ENCODE measurements at places on chromosomes 16 and 17.
A peak's percentile ranks its signal among the peaks of the same experiment; 100 is the strongest.

GRCh38 chr16:15803618-15804017 lies 53.2 kb downstream of the MYH11 start:
- no peak for DNase-seq

- no peak for DNase-seq
Measured at GRCh38 chr17:79864617-79865250, 25.5 kb upstream of the CBX4 start.

DNA sequence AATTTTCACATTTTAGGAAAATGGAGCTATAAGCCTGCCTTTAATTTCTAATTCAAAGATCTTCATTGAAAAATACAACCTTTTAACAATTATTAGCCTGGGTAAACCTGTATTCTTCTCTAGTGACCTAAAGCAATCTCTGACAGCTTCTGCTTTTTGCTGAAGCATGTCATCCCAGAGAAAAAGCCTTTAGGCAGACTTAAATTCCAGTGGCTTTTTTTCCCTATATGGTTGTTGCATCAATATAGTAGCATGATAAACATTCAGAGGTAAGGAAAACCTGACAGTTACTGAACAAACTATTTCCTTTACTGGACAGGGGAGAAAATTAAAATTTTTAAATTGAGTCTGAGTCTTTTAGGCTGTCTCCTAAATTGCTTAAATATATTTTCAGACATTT lies 7.8 kb upstream of the EVI2A start:
- no peak for DNase-seq

DNA sequence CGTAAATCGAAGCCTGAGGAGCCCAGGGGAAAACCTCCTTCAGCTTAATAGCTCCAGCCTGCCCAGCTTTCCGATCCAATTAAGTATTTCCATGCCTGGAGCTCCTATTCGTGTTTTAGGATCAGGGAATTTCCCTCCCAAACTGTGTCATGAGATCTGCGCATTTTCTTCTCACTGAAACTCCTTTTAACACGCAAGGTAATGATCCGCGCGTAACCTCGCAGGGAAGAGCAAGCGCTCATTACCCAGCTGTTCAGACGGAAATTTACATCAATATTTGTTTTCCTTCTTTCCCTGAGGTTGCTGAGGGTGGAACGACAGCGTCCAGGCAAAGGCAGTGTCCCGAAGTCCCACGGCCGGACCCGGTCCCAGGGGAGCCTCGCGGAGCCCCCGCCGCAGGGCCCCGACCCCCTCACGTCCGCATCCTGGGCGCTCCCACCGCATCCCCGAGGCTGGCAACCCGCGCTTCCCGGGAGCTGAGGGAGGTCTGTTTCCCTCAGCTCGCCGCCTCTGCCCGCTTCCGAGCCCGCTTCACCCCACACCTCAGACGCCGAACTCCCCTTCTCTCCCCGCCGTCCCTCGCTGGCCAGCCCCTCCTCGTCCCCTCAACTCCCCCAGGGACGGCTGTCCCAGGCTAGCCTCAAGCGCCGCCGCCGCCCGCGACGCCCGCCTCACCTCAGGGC lies 415 bp downstream of the ABCA5 start:
- DNase-seq = peak; percentile 48

DNA sequence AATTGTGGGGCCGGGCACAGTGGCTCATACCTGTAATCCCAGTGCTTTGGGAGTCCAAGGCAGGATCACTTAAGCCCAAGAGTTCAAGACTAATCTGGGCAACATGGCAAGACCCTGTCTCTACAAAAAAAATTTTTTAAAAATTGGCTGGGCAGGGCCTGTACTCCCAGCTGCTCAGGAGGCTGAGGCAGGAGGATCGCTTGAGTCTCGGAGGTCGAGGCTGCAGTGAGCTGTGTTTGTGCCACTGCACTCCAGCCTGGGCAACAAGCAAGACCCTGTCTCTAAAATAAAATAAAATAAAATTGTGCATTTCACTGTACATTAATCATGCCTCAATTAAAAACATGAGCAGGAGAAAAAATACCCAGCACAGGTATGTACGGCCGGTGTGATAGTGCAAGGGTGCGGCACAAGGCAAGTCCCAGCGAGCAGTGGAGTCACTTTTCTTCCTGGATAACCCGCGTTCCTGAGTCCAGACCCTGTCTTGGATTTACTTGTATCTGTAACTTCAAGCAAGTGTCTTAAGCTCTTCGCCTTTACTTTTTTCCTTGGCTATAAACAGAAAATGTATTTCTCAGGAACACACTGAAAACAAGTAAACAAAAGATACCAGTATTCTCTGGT lies 11.4 kb downstream of the ZDHHC7 start:
- DNase-seq = no peak

DNA sequence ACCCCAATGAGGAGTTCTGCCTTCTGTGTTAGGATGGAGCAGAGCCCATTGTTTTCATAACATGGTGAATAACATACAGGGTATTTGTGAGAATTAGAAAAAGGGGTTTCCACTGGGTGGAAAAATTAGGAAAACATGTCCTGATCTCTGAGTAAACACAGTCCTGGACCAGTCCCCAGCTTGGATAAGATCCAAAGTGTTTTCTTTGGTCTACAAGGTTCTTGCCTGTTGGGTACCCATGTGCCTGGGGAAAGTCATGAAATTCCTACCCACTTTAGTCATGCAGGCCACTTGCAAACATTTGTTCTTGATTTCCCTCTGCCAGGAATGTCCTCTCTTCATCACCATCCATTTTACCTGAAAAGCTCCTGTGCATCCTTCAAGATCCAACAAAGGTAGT lies 164.8 kb upstream of the DYNLRB2 start:
- no peak for DNase-seq

GRCh38 chr16:24135624-24136565 lies 120.2 kb upstream of the CACNG3 start:
- no peak for DNase-seq

DNA sequence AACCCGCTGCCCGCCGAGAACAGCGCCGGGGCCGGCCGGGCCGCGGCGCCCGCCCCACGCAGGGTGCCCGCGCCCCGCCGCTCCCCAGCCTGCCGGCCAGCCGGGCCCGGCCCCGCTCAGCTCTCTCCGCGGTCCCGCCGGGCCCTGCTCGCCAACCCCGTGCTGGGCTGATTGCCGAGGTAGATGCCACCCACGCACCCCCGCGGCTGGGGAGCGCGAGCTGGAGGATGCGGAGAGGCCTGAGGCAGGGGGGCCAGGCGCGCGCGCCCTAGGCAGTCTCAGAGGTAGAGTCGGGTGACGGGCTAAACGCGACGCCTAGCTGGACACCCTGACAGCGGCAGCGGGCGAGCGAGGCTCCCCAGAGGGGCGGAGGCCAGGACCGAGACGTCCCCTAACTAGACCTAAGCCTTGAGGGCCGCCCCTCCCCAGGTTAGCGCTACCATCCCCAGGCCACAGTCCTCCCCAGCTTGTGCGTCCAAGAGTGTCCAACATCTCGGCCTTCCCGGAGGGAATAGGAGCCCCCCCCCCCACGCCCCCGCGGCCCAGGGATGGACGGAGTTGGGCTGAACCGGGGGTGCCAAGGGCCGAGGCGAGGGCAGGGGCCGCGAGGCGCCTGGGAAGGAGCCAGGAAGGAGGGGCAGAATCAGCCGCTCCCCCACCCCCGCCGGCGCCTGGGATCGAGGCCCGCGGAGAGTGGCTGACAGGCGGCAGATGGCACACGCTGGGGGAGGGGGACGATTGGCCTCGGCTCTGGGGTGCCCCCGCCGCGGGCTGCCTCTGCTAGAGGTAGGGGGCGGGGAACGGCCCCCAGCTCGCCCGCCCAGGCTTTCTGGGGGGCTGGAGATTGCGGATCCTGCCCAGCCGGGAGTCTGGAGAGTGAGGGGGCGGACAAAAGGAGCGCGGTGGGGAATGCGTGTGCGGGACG lies 2.5 kb upstream of the ZNF423 start:
- DNase-seq = peak; percentile 83

DNA sequence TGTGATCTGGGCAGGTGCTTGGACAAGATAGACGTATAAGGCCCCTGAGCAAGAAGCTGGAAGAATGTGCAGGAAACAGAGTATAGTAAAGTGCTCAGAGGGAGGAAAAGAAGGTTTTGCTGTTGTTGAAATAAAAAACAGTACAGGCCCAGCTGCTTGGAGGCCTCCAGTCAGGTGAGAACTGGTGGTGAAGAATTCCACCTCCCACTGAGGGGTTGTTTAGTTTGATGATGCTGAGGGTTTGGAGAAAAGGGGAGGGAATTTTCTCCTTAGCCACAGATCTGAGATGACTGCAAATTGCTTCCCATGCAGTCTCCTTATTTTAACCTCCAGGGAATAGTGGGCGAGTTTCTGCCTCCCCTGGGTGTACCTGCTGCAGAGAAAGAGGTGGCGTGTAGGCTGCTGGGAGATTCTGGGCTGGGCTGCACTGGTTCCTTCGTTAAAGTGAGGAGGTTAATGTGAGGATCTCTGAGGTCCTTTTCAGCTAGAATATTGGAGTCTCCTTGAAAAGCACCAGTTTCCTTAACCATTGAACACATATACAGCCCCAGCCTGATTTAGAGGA lies 25.8 kb downstream of the SMPD3 start:
- no peak for DNase-seq

GRCh38 chr17:21210411-21211076 lies 3.4 kb downstream of the TMEM11 start:
- DNase-seq = no peak

GRCh38 chr17:70691150-70691549 lies 521.8 kb downstream of the KCNJ2 start:
- no peak for DNase-seq

GRCh38 chr16:19840524-19841110 lies 44.0 kb downstream of the GPRC5B start:
- no peak for DNase-seq

- DNase-seq = no peak
Measured at GRCh38 chr16:57358527-57359095, at the start of gene CCL22. Gene CCL22 (plus strand): TSS chr16:57358783. CDS start chr16:57358817, 34 bp downstream.

DNA sequence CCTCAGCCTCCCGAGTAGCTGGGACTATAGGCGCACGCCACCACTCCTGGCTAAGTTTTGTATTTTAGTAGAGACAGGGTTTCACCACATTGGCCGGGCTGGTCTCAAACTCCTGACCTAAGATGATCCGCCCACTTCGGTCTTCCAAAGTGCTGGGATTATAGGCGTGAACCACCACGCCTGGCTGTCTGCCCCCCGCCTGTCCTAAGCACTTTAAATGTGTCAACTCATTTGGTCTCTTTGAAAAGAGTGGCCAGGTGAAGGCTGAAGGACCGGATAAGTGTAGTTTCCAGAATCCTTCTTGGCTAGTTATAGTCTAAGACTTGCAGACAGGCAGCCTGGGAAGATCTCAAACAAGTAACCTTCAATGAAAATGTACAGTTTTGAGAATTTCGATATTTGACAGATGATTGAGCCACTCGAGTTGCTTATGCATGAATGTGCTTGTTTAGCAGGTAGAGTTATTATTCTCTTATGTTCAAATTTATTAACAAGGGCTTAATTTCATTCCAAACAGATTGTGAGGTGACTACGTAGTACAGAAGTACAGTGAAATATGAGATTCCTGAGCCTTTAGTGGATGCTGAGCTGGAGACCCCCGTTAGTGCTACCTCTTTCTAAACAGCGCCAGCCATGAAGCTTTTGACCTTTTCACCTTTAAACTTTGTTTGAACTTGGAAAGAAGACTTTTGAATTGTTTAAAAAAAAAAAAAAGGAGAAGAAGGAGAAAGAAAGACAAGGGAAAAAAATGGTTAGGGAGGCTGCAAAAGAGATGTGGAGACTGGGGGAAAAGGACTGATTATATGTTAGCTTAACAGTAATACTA lies 164.4 kb upstream of the TBX2 start:
- no peak for DNase-seq

- DNase-seq = no peak
Measured at GRCh38 chr17:50502301-50502990, 5.8 kb upstream of the MYCBPAP start.

- DNase-seq = no peak
Measured at GRCh38 chr16:67865318-67865717, 7.5 kb upstream of the EDC4 start.

GRCh38 chr16:12188935-12189249 lies 212.4 kb downstream of the SNX29 start:
- DNase-seq = no peak

DNA sequence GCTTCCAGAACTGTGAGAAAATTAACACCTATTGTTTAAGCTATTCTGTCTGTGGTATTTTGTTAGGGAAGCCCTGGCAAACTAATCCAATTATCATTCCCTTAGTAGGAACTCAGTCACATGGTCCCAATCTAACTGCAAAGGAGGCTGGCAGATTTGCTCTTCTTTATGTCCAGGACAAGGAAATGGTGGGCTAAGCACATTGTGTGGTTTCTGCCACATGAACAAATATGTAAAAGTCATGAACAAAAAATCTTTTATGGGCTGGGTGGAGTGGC lies 278.6 kb upstream of the RPL38 start:
- DNase-seq = no peak

DNA sequence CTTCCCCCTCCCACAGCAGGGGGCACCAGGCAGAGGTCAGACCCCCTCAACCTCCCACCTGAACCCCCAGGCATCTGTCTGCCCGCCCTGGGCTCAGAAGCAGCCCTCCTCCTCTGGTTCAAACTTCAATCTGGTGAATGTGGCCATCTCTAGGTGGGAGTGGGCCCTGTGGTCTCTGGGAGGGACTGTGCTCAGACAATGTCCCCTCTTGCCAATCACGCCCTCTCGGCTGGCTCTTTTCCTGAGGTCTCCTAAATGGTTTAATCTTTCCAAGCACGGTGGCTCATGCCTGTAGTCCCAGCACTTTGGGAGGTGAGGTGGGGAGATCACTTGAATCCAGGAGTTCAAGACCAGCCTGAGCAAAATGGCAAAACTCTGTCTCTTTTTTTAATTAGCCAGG lies 15.2 kb downstream of the LITAF start:
- no peak for DNase-seq

DNA sequence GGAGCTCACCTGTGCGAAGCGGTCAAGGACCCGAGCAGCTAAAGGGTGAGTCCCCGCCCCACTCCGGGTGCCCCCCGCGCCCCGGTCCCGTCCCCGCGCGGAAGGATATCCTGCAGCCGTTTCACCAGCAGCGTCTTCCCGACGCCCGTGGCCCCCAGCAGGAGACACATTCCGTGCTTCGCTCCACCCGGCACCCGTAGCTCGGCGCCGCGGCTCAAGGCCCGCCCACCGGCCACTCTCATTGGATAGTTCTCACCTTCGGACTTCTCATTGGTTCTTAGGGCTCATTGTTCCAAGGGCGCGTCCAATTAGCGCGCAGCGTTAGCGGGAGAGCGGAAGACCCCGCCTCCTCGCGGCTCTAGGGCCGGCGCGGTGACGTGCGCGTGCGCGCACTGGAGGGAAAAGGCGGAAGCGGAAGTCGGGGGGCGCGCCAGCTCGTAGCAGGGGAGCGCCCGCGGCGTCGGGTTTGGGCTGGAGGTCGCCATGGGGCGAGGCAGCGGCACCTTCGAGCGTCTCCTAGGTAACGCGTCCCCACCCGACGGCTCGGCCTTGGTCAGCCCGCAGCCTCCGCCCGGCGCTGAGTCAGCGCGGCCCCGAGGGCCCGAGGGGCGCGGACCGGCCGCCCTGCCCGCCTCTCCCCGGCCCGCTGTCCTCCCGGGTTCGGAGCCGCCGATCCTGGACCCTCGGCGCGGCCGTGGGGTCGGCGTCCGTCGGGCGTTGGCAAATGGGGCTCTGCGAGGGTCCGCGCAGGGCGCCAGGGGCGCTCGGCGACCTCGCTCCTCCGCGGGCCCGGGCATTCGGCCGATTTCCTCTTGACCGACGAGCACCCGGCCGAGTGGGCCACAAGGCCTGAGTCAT lies at the start of the genes ARL16 and HGS:
Gene ARL16 (minus strand): TSS at position 214 of the 858 bp plus-strand sequence. CDS start 44 bp downstream, at position 170.
Gene HGS (plus strand): TSS at position 428 of the 858 bp plus-strand sequence. CDS start 56 bp downstream, at position 484.
- peak; percentile 99 for DNase-seq

Data from right forelimb (tissue), 1 donor.